ENCODE measurements at places on chromosomes 12 and 14.

GRCh38 chr12:6961695-6962284 lies 8.7 kb downstream of the PHB2 start:
- DNase-seq: peak; percentile 87

GRCh38 chr12:39905152-39905551 lies 200.7 kb downstream of the SLC2A13 start:
- peak; percentile 73 for DNase-seq

GRCh38 chr12:57813111-57813970 lies 5.2 kb downstream of the AVIL start:
- no peak for DNase-seq

- no peak for DNase-seq
These were observed 18.5 kb downstream of the TSPAN19 start for GRCh38 chr12:85017618-85018017.

DNA sequence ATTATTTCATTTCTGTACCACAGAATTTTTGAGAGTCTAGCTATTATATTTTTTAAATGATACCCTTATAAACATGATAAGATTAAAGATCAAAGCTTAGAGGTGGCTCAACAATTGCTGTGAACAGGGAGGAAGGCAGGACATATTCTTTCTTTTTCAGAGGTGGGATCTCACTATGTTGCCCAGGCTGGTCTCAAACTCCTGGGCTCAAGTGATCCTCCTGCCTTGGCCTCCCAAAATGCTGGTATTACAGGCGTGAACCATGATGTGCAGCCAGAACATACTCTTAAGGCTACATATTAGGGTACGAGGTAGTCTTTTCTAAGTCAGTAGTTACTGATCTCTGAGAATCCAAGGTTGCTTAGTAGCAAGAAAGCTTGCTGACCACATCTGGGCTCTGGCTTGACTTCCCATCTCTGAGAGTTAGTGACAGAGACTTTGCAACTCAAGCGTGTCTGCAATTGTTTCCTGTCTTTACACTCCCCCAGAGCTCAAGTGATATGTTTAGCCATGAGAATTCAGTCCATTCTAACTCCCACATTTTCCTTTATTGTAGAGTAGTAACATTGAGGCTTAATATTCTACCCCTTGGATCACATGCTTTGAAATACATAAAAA lies 8.6 kb downstream of the RAB5B start:
- DNase-seq: no peak

- DNase-seq: no peak
These were observed 44.5 kb downstream of the LRTM2 start for GRCh38 chr12:1864867-1865266.

DNA sequence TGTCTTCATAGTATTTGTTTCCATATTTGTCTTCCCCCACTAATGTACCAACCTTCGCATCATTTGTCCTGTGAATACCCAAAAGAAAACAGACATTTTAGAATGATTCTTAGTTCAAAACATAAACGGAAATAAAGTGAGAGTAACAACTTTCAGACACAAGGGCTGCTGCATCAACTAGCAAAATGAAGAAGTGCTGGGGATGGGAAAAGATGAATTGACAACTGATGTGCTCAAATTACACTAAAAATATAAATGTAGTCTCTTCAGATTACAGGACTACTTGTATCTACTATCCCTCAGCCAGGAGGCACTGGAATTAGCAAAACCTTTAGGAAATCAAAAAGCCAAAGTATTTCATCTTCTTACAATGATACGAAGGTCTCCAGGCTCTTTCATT lies 743 bp downstream of the NDUFA12 start:
- DNase-seq: no peak

GRCh38 chr12:9943240-9943639 lies 11.1 kb upstream of the CLEC2A start:
- DNase-seq: no peak

DNA sequence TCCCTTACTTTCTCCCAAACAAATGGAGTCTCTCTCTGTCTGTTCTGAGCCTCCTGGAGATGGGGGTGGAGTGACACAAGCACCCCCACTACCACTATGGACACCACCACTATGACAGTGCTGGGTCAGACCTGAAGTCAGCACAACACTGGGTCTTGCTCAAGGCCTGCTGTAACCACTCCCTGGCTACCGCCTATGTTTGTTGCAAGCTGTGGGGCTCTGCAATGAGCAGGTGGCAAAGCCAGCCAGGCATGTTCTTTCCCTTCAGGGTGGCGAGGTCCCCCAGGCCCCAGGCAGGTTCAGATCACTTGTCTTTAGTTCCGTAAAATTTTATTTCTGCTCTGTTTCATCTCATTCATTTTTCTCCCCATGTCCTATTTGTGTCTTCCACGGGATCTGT lies 349.8 kb downstream of the TMEM121 start:
- DNase-seq: no peak

- no peak for DNase-seq
These were observed 2.0 kb downstream of the BBS10 start for GRCh38 chr12:76346236-76346635.

DNA sequence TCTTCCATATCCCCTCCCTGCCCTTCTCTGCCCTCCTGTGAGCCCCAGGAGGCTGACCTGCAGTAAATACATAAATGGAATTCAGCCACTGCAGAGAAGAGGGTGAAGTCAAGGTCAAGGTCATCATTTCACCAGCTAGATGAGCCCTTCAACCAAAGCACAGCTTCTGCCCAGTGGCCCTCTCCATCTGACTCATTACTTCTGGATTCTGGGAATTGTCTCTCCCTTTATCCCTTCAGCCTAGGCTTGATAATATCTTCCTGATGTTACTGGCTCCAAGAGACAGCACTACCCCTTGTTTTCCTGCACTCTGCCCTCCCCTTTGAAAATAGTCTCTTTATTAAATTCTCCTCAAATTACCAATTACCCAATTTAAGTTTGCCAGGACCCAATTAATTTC lies 64.5 kb downstream of the TTC9 start:
- DNase-seq: no peak

DNA sequence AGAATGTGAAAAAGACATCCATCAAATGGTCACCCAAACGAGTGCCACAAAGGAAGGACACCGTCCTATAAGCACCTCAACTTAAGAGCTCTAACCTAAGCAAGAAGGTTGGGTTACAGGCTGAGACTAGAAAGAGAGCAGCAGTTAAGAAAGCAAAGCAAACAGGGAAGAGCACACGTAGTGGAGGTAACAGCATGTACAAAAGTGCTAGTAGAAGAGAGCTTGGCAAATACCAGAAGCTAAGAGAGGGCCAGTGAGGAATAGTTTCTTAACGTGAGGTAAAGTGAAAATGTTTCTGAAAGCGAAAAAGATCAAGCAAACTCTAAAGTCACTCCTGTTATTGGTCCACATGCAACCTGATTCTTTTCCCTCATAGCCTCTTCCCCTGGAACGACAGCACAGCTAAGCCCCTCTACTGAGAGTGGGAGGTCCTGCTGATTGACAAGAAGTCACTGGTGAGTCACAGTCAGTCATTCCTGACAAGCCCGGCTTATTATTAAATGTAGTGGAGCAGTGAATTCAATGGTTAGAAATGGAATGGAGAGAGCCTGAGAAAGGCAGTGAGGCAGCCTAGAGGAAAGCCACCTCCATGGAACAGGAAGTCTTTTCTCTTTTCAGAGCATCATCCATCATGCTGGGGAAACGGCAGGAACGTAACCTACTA lies 204.4 kb downstream of the SLC25A21 start:
- DNase-seq: no peak

- no peak for DNase-seq
These were observed 50.8 kb downstream of the TTLL5 start for GRCh38 chr14:75711796-75712211.

DNA sequence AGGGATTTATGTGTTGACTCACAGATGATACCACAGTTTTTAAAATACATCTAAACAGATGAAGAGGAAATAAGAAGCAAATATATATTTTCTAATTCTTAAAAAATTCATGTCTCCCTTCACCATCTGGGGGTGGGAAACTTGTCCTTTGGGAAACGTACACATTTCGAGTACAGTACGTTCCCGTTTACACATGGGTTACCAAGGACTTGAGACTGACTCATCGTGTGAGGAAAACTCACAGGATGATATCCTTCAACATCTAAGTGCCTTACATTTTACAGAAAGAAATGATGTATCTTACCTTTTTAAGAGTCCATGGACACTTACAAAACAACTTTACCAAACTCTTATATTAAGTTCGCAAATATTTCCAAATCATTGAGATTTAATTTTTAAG lies 16.0 kb upstream of the FBLN5 start:
- no peak for DNase-seq

DNA sequence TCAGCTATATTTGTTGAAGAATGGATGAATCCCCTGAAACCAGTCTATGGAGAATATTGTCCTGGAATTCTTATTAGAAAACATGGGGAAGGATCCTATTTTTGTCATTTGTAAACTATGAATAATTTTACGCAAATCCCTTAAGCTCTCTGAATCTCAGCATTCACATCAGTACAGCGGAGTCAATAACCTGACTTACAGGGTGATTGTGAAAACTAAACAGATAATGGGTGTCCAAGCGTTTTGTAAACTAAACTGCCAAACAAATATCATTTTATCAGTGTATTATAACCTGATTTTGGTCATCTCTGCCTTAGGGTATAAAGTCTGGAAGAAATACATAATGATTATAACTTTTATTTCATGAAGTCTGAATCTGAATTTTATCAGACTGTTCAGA lies 10.0 kb downstream of the ART4 start:
- DNase-seq: no peak

DNA sequence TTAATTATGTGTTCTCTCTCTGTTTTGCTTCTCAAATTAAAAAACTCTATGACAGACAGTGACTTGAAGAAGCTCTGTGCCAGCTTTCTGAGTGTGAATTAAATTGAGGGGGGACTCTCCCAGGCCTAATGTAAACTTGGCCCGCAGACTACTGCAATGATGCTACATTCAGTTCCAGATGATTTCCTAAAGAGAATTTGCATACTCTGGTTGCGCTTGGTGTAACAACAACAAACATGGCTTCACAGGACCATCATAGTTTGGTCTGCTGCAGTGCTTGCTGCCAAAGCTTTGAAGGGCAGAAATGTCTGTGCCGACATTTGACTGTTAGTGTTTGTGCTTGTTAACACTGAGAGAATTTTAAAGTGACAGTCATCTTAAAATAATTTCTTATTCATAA lies 25.0 kb downstream of the CFAP54 start:
- no peak for DNase-seq

DNA sequence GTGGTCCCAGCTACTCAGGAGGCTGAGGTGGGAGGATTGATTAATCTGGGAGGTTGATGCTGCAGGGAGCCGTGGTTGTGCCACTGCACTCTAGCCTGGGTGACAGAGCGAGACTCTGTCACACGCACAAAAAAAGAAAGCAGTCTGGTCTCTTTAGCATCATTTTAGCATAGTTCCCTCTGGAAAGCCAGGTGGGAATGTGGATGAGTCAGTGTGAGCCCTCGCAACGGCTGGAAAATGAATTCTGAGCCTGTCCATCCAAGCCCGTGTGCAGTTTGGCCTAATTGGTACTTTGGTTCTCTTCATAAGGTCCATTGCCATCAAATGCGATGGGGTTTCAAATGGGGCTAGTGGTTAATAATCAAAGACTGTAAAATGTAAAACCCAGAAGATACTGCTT lies 2.4 kb downstream of the MYL2 start:
- DNase-seq: no peak

- no peak for DNase-seq
These were observed 48.8 kb upstream of the SLC38A4 start for GRCh38 chr12:46874642-46875041.

DNA sequence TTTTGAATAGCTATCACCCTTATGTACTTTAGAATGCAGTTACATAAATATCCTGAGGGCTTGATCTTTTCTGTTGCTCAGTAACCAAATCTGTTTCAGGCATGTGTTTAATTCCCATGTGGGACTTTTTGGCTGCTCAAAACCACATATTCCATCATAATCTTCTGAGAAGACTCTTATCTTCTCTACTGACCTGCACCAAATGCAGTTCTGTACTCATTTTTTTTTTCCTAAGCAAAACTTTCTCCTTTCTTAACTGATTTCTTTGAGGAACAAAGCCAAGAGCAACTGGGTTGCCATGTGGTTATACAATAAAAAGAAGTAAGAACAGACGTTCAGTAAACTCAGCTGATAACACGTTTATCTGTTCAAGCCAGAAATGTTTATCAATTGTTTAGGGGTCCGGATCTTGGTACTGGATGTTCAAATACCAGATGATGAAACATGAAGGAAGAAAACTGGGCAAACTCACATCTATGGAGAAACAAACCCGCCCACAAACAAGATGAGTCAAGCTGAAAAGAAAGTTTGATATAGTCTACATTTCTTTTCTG lies 50.1 kb downstream of the TMEM132C start:
- no peak for DNase-seq

DNA sequence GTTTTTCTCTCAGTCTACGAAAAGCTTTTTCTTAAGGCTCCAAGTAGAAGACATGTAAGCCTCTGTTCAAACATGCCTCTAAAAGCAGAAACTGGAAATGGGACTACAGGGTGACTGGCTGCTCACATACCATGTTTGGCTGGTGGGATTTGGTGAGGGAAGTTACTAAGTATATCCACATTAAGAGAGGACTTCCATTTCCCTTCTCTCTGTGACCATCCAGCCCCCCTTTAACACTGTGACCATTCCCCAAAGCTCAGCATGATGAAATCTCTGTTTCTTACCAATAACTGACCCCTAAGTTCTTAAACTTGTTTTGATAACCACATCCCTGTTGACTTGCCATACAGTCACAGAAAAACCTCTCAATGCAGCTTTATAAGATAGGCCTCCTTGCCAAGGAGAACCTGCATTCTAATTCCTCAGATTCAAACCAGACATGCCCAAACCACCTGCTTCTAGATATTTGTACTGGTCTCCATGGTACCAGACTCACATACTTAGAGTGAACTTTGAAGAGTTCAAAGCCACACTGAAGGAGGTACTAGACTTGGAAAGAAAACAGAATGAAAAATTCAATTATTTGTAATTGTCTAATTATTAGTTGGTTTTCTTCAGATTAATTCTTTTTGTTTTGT lies 102.2 kb downstream of the VEZT start:
- no peak for DNase-seq

DNA sequence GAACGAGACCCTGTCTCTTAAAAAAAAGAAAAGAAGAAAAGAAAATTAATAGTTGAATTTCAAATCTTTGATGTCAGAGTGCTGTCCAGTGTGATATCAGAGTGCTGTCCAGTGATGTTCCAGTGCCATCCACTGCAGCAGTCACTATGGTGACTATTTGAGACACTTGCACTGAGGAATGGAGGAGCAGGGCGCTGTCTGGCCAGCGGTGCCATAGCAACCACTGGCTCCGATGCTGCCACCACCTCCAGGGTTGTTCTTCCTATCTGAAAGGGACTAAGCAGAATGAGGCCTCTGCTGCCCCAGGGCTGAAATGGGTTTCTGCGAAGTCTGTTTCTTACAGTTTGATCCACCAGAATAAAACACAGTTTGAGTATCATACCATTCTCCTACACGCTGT lies 272.9 kb downstream of the NUAK1 start:
- no peak for DNase-seq

- DNase-seq: no peak
These were observed 459.1 kb upstream of the FOXG1 start for GRCh38 chr14:28307506-28307905.

- DNase-seq: no peak
These were observed 44.6 kb downstream of the CCDC85C start for GRCh38 chr14:99559286-99559990.

Measured in NCI-H1694 (cell line).